ENCODE measurements at places on chromosomes 2 and 18.

DNA sequence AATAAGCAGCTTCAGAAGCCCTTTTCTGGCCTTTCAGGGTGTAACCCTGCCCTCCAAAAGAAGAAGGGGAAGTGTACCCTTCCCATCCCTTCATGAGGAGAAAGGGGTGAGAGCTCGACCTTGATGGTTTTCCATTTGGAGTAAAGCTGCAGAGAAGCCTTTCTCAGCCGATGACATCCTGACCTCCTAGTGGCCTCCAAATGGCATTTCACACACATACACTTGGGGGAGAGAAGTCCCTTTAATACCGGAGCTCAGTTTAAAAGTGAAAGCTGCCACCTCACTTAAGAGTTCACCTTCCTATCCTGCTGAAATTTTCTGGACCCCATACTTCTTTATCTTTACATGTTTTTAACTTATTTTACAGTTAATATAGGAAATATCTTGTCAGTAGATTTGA is 716.7 kb downstream of the DCDC2C start:
- DNase-seq = peak; percentile 18

DNA sequence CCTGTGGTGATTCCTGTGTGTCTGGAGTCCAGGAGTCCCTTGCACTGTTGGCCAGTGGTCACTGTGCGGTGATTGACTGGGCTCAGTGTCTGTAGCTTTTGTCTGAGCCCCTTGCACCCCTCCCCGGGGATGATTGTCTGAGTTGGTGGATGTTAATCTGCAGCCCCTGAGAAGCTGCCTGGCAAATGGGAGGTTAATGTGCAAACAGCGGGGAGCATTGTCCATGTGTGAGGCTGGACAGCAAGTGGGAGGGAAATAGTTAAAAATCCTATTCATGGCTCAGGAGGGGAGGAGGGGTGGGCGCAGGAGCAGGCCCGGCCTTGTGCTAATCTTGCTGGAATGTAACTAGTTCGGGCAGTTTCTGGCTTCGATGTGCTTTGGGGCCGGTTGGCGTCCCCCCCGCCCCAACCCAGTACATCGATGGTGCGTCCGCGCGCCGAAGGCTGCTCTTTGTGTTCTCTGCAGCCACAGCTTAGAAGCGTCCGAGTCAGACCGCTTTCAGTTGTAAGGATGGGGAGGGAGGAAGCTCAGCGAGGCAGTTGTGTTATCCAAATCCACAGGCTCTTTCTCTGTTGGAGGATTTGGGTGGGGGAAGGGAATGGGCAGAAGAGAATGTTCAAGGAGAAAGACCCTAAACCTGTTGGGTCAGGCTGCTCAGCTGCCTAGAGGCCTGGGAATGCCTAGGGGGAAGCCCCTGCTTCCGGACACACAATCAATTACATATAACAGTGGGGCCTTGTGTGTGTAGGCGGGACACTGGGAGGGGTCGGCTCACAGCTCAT is 71.8 kb downstream of the TGOLN2 start:
- DNase-seq = peak; percentile 96

GRCh38 chr2:10356439-10356811 is 53.7 kb downstream of the HPCAL1 start:
- no peak for DNase-seq

- no peak for DNase-seq
Measured at GRCh38 chr2:195360242-195360641, 296.8 kb upstream of the SLC39A10 start.

DNA sequence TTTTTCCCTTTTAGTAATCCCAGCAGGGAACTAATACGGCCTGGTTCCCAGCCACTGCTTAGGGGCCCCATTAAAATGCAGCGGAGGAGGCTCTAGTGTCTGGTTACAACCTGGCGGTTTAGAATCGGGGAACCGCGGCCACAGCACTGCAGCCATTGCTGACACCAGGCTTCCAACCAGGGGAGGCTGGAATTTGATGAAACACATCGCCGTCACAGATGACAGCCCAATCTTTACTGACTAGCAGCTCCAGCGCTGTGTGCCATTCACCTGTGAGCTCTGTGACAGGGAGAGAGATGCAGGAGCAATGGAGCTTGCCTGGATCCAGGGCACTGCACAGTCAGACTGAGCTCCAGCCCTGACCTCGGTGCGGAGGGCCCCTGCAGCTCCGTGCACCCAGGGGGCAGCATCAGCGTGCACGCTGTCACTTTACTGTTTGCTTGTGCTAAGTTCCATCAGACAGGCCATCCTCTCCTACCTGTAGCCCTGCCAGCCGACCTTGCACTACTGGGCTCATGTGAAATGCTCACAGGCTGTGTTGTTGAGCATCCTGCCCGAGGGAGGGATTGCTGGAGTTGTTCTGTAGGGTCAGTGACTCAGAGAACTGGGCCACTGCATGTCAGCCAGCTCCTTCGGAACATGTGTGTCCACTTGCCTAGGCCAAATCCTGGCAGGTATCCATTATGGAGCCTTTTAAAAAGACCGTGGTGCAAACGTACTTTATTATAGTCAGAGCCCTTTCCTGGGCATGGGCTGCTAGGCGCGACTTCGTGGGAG is 203.5 kb downstream of the SEPTIN10 start:
- peak; percentile 16 for DNase-seq

GRCh38 chr2:176820371-176820932 is 392.1 kb upstream of the HNRNPA3 start:
- DNase-seq = no peak

- DNase-seq = no peak
Measured at GRCh38 chr18:79396431-79397246, 909 bp downstream of the NFATC1 start.

DNA sequence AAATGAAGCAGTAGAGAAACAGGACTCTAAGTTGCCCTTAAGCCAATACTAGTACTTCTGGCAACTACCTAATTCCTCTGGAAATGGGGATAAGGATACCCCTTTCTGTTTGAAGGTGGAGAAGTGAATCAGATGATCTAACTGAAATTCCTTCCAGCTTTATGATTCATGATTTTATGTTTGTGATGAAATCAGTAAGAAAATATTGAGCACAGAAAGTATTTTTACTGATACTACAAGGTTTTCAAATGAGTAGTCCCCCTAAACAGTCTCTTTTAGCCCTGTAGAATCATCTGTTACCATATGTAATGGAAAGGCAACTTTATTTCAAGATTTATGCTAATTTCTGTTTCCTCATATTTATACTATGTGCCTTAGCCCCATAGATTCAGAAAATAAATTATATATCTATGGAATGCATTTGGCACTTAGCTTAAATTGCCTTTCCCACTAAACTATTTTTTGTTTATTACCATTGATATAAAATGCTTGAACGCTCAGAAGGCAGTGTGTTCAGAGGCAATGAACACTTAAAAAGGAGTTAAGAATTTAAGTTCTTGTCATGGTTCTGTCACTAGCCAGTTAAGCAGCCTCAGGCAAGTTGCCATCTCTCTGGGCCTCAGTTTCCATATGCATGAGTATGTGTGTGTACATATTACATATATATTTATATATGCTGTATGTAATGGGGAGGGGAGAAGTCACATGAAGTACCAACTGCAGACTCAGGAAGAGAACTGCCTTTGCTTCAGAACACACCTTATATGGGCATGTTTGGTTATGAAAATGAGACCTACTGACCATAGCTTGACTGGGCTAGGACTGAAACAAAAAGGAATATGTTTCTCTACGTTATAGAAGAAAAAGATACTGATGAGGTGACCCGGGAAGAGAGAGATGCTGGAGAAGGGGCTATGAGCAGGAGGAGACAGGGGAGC is 97.7 kb downstream of the CDC42EP3 start:
- no peak for DNase-seq

DNA sequence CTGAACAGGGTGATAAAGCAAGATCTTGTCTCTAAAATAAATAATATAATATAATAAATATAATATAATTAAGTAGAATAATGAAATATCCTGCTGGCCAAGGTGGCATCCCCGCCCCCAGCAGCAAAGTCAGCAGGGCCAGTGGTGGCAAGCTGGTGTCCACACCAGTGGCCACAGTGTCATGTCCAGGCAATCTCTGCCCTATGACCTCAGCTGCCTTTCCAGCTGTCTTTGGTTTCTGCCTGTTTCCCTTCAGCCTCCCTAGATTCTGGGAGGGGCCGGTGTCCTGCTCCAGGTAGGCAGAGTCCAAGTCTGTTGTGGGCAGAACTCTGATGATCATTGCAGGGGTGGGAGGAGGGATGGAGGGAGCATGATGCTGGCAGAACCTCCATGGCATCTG is 16.2 kb upstream of the STEAP3 start:
- no peak for DNase-seq

- no peak for DNase-seq
Measured at GRCh38 chr2:127261804-127262406, 32.0 kb downstream of the ERCC3 start.

DNA sequence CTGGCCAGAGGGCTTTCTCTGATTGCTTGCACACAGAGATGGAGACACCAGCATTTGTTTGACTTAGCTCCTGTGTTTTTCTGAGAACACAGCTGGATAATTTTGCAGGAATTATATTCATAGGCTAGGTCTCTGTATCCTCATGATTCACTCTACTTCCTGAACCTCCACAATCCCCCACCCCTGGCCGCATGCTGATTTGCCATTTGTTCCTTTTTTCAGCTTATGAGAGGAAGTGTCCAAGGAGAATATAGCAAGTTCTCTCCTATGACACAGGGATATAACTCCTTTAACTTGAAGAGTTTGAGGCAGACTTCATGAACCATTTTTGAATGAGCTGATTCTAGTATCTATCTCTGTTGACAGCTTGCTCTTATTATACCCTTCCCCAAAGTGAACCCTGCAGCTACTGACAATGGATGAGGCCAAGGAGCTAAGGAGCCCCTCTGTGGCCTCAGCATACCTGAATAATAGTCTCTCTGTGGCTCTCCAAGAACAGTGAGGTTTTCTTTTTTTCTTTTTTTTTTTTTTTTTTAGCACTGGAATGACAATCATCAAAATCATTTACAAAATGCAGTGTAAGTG is 15.4 kb downstream of the CAVIN2 start:
- no peak for DNase-seq

- DNase-seq = no peak
Measured at GRCh38 chr18:7084080-7085065, 33.2 kb downstream of the LAMA1 start.

DNA sequence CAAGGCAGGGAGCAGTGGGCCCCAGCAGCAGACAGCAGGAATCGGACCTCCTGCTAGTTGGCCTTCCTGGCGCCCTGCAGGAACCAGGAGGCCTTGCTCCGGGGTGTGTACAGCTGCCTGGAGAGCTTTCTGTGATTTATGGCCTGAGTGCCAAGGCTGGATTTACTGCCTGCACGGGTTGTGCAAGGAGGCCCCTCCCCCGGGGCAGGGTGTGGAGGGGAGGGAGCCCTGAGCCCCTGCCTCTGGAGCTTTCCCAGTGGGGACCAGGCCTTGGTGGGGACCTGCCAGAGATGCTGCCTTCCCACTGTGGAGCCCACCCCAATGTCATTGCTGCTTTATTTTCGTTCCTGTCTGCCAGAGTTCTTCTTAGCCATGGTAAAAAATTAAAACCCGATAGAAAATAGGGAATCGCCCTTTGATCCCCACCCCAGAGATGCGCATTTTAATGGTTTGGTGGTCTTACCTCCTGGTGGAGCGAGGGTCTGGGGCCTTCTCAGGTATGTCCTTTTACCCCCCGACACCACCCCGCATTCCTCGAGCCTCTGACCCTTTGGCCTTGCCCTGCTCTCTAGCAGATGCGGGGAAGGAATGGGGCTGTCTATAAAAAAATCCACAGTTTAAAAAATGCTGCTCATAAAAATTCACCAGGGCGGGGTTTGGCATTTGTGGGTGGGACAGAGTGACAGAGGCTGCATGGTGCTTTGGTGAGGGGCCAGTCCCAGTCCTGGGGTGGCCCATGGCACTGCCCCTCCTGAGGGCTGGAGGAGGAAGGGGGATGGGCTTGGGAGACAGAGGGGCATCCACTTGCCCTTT is 6.9 kb upstream of the RALB start:
- no peak for DNase-seq

DNA sequence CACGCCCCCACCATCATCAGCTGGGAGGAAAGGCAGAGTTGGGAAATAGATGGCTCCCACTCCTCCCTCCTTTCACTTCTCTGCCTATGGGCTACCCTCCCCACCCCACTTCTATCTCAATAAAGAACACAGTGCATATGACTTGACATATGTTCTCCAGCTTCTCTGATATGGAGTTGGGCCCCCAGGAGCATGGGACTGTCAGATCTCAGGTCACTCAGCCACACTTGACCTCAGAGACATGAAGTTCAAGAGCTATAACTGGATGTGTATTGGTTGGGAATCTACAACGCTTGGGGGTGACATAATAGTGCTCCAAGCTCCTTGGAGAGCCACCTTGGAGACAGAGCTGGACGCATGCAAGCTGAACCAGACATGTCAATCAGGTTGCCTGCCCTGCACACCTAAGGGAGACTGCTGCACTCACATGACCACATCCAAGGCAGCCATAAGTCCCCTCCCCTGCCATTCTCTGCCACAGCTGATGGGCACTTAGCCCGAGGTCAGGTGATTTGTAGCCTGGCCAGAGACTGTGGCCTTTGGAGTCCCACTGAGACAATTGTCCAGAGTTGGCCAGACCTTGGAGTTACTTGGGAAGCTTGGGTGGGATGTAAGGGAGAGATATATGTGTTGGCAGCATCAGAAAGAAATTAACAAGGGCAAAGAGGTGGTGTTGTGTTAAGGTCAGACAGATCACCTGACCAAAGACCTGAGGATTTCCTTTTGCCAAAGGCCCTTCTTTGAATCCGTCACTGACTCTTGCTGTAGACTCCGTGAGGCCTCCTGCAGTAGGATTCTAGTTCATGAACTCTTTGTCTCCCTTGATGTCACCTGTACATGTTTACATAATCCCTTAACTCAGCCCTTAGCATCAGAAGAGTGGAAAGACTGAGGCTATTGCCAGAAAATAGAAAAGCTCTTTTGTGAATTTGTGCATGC is 3.7 kb downstream of the INHA start:
- no peak for DNase-seq

GRCh38 chr2:96111823-96112500 is 4.4 kb downstream of the ADRA2B start:
- DNase-seq = no peak

DNA sequence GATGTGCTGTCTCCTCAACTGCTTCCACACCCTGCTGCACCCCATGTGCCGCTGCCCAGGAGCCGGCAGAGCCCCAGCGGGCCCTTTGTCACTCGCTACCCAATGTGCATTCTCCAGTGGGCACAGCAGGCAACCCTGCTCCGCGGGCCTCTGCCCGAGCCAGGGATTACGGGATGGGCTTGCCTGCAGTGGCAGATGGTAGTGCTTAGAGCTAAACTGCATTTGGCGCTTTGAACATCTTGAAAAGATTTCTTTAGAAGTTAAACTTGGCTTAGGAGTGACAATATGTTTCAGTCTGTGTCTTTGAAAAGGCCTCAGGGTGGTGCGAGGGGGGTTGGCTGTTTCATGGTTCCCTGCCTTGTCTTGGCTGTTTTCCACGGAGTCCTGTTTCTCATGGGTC is 84.0 kb upstream of the BOD1L2 start:
- no peak for DNase-seq

- DNase-seq = no peak
Measured at GRCh38 chr2:38643021-38643671, 22.8 kb upstream of the GALM start.

Measured in NT2/D1 (cell line).